ENCODE measurements at places on chromosomes 4 and X. TPM values are rescaled to one million over a fixed set of nuclear protein-coding genes. Genes with fewer than 3 reads are reported as not detected.
A peak's percentile ranks its signal among the peaks of the same experiment; 100 is the strongest.

SCRG1 gene
- not detected for total RNA-seq

BMP3 gene
- not detected for total RNA-seq

NEIL3 gene
- 18.6 TPM for total RNA-seq

DTHD1 gene
- total RNA-seq = 0.73 TPM

DNA sequence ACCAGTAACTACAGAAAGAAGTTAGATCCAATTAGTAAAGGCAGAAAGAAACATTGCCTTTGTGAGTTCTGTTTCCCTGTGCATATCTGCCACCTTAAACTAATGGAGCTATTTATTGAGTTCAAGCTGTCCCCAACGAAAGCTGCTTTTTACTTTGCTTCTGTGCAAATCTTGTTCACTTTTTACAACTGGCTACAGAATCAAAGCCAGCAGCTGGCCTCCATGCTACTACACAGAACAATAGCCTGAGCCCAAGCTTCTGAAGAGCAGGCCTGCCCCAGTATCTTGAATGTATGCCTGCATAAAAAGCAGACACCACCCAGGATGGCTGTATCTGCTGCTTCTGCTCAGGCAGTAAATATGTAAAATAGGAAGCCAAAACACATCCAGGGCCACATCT is 28.1 kb downstream of the ANK2 start:
- DNase-seq = no peak

- no peak for DNase-seq
Observed at GRCh38 chr4:171929477-171929876, 116.3 kb downstream of the GALNTL6 start.

GRCh38 chr4:5192271-5192670 is 141.0 kb downstream of the STK32B start:
- no peak for DNase-seq

DNA sequence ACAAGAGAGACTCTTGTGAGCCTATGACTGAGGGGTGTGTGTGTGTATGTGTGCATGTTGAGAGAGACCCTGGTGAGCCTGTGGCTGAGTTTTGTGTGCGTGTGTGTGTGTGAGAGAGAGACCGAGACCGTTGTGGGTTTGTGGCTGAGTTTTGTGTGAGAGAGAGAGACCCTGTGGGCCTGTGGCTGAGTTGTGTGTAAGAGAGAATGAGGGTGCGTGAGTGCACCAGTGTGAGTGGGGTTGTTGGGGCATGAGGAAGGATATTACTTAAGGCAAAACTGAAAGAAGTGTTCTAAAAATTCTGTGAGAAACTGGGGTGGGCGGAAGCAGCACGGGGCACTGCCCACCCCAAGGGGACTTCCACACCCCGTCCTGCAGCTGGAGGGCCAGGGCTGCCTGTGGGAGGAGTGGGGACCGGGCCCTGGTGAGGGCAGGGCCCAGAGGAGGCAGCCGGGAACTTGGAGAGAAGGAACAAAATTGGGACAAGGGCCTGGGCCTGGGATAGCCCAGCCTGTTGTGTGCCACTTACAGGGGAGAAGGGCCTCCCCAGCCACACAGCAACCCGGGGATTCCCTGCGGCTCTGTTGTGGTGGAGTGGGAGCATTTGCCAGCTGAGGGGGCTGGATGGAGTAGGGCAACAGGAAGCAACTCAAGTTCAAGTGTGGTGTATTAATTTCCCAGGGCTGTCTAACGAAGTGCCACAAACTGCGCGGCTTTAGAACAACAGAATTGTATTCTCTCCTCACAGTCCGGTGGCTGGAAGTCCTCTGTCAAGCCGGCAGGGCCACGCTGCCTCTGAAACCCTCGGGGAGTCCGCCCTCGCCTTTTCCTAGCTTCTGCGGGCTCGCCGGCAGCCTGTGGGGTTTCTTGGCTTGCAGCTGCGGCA is 22.1 kb downstream of the TMEM131L start:
- peak; percentile 88 for DNase-seq

GRCh38 chrX:153667281-153667955 is 6.2 kb downstream of the PNCK start:
- no peak for DNase-seq

DNA sequence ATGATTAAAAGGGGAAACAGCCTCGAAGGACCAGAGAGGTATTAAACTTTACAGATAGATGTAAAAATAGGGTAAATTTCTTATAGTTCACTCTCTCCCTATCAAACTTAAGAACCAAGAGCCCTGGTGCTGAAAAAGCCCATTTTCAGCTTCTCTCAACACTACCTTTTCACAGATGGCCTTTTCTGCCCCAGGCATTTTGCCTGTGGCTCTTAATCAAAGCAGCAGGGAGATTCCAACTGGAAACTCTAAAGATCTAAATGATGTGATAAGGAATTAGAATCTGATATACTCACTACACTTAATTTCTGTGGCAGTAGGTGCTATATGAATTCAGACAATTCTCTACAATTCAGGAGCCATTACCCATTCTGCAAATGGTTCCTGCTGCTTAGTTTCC is 60.0 kb downstream of the AMMECR1 start:
- no peak for DNase-seq
